Coronary artery (tissue), 2 donors: ENCODE measurements at places on chromosomes 5 and 9.

GRCh38 chr9:69715825-69716224, 43.7 kb upstream of the APBA1 start:
- no peak for DNase-seq

DNA sequence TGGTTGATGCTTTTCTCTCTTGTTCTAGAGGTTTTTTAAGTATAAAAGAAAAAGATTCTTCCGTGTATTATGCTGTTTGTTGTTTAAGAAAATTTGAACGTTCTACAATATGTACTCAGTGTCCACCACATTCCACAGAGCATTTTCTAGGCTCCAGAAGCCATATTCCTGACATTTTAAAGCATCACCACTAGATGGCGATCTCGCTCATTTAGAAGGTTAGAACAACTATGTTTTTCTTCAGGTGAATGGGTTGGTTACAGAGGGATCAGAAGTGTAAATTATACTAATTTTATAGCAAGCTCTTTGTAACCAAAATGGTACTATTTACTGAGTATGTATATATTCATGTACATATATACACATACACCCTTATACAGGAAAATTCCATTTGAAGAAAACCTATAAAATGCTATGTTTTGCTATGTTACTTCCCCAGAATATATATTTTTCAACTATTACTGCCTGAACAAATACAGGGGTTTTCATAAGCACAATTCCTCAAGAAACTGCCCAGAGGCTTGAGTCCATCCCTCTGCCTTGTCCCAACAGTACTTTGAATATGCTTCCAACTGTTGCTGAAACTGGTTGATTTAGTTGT, 284.3 kb downstream of the CCDC171 start:
- no peak for DNase-seq

GRCh38 chr5:159779481-159779880, 136.8 kb upstream of the ADRA1B start:
- DNase-seq = no peak

- DNase-seq = no peak
These were observed 54.7 kb upstream of the SUSD3 start for GRCh38 chr9:93003552-93004407.

DNA sequence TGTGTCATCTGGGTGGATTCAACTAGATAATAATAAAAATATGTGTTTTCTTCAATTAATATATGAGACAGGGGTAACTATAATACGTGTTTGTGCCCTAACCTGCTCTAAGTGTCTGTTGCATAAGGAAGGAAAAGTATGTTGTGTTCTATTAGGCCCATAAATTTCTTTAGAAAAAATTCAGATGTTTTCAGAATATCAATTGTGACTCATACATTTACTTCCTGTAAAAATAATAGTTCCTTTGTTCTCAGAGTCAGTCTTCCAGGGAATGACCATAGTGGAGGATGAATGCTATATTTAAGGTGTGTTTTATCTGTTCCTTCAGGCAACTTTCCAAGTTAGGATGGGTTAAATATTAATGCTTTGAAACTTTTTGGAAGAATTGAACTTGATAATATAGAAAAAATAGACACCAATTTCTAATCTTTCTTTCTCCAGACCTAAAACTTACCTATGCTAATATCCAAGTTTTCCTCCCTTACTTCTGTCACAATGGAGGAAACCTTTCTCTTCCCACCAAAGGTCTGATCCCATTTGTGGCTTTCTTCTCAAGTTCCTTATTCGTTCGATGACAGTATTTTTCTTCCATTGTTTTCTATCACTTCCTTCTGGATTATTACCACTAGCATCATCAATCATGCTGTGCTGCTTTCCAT, 49.9 kb downstream of the ISL1 start:
- no peak for DNase-seq
